Jurkat, Clone E6-1 (cell line): ENCODE measurements at places on chromosomes 2 and 18.
A peak's percentile ranks its signal among the peaks of the same experiment; 100 is the strongest.

DNA sequence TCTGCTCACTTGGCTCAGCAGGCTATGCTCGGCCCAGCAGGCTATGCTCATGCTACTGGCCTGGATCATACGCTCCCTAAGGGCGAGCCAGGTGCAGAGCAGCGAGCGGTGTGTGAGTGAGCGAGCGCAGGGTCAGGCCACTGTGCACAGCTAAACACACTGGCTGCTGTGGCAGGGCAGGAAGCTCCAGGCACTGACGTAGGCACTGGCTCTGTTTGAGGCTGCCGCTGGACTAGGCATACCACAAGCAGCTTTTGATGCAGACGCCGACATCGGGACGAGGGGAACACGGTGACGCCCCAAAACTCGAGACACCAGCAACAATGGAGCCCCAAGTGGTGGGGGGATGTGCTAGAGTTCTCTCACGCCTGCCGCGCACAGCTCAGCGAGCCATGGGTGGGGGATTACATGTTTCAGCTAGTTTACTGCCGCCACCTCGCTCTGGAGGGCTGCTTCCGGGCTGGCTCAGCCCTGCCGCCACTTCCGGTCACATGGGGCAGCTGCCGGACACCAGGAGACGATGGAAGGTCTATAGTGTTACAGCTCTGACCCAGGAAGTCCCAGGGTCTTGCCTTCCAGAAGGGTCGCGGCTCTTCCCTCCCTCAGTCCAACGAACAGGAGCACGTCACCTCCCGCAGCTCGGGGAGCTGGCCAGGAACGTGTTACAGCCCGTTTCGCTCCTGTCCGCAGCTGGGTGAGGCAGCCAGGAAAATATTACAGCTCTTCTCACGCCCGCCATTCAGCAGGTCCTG is 1176.9 kb upstream of the LRRTM1 start:
- DNase-seq, result no peak

DNA sequence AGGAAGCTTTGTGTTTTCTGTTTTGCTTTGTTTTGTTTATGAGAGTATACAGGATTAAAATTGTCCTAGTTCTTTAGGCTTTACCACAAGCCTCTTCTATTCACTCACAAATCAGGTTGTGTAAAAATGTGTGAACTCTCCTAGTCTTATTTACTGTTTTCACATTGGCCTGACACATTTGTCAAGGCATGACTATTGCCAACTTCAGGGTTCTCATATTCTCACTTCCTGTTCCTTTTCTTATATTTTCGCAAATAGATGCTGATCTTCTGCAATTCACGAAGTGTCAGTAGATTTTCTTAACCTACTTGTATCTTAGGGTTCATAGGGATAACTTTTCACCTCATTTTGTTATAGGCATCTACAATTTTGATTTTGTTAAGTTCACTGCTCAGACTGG is 67.1 kb downstream of the CCDC102B start:
- DNase-seq, result no peak

- no peak for DNase-seq
These were observed 6.0 kb upstream of the MLPH start for GRCh38 chr2:237480988-237481525.

GRCh38 chr2:63081404-63081803 is 30.8 kb downstream of the OTX1 start:
- DNase-seq, result peak; percentile 23

- DNase-seq, result no peak
These were observed 5.3 kb upstream of the DSG2 start for GRCh38 chr18:31492671-31493070.

- no peak for DNase-seq
These were observed 857 bp downstream of the FABP1 start for GRCh38 chr2:88126772-88127637.
